ENCODE measurements at places on chromosomes 1 and 21. TPM values are rescaled to one million over a fixed set of nuclear protein-coding genes. Genes with fewer than 3 reads are reported as not detected.
A peak's percentile ranks its signal among the peaks of the same experiment; 100 is the strongest.

- no peak overlapping the region for H3K27ac ChIP-seq
- no peaks in the 10 kb centered on the region for H3K36me3 ChIP-seq
- H3K4me3 ChIP-seq: no peak overlapping the region
Measured at GRCh38 chr1:212601524-212601923, 7.0 kb upstream of the ATF3 start.

SLC22A15 gene
- total RNA-seq: 3.9 TPM

- H3K36me3 ChIP-seq: no peaks in the 10 kb centered on the region
- DNase-seq: peak; percentile 70
- H3K4me3 ChIP-seq: no peak overlapping the region
- H3K27me3 ChIP-seq: no peaks in the 10 kb centered on the region
- no peaks in the 10 kb centered on the region for H3K4me1 ChIP-seq
- H3K27ac ChIP-seq: peak overlapping the region; percentile 78
Measured at GRCh38 chr21:39004634-39005501, 178.4 kb downstream of the PSMG1 start.

DNA sequence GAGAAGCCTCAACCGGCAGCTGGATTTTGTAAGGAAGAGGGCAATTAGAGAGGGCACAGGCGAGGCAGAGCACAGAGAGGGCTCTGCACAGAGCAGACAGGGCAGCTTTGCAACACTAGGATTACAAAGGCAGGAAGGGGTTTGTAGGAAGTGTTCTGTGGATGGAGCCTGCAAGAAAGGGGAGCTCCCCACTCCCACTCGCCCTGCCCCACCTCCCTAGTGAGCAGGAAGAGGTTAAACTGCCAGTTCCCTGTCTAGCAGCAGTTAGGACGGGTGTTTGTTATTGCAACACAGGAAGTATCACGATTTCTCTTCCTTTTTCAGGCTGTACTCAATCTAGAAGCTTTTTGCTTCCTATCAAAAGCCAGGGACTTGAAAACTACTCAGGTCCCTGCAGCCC lies 63.3 kb upstream of the LRRC8D start:
- H3K4me1 ChIP-seq: peaks cover 43% of the 10 kb centered on the region
- no peak for DNase-seq
- no peaks in the 10 kb centered on the region for H3K36me3 ChIP-seq
- peak overlapping the region; percentile 2 for H3K27ac ChIP-seq
- H3K27me3 ChIP-seq: no peaks in the 10 kb centered on the region
- H3K4me3 ChIP-seq: no peak overlapping the region

LINGO4 gene
- 0.20 TPM for total RNA-seq

- H3K4me1 ChIP-seq: peaks cover 34% of the 10 kb centered on the region
- DNase-seq: no peak
- H3K4me3 ChIP-seq: peak overlapping the region; percentile 81
- peak overlapping the region; percentile 98 for H3K27ac ChIP-seq
Measured at GRCh38 chr1:154960446-154961136, 991 bp downstream of the PYGO2 start.

DNA sequence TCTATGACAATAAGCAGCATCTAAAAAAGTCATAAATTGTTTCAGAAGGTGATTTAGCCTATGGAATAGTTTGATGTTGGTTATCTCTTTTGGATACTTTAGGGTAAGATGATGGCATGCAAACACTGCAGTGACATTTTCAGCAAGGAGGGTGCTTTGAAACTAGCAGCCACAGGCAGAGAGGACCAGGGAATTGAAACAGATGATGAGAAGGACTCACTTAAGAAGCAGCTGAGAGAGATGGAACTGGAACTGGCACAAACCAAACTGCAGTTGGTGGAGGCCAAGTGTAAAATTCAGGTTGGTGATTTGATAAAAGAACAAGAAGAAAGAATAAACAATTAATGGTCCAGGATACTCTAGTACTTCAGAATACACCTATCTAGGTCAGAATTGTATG lies 11.2 kb upstream of the CACYBP start:
- H3K4me1 ChIP-seq: peaks cover 14% of the 10 kb centered on the region
- DNase-seq: no peak
- H3K36me3 ChIP-seq: peaks cover 6% of the 10 kb centered on the region

DNA sequence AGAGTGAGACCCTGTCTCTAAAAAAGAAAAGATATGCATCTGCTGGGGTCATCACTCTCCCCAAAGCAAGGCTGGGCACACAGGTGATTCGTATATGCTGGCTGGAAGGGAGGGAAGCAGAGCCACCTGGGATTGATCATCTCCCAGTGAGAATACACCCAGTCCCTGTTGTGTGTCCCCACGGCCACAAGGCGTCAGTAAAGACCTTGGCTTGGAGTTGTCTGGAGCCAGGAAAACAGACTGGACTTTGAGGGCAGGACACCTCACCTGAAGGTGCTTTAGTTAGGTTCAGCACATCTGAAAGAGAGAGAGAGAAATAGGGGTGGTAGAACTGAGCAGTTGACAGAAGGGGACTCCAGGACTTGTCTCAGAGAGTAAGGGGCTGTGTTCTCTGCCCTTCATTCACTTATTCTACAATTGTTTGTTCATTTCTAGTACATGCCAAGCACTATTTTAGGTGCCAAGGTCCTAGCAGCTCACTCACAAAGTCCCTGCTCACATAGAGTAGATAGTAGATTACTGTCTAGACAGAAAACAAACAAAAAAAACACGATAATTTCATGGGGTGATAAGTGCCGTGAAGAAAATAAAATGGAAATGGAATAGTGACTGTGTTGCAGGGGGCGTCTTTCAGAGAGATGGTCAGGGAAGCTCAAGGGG lies 13.5 kb downstream of the CITED4 start:
- no peak overlapping the region for H3K4me3 ChIP-seq
- peak; percentile 74 for DNase-seq
- H3K27ac ChIP-seq: no peak overlapping the region

DNA sequence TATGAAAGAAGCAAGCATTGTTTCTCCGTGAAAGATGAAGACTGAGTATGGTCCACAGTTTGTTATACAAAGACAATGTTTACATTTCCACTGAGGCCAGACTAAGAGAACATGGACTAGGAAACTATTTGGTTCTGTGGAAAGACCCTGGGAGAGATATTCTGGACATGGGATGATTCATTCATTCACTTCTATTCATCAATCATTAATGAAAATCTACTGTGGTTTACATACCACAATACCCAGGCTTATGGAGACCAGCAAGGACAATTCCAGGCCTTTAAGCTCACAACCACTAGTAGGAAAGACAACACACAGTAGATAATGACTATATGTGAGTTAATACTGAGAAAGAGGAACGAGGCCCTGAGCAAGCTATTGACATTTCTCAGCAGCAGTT lies 125.4 kb downstream of the TBX15 start:
- H3K4me3 ChIP-seq: no peak overlapping the region
- DNase-seq: no peak
- no peaks in the 10 kb centered on the region for H3K36me3 ChIP-seq
- no peaks in the 10 kb centered on the region for H3K4me1 ChIP-seq
- H3K27me3 ChIP-seq: no peaks in the 10 kb centered on the region

GRCh38 chr1:58570817-58571216 lies 6.2 kb downstream of the TACSTD2 start:
- DNase-seq: peak; percentile 55
- peaks cover under 1% of the 10 kb centered on the region for H3K4me1 ChIP-seq
- no peaks in the 10 kb centered on the region for H3K36me3 ChIP-seq

DNA sequence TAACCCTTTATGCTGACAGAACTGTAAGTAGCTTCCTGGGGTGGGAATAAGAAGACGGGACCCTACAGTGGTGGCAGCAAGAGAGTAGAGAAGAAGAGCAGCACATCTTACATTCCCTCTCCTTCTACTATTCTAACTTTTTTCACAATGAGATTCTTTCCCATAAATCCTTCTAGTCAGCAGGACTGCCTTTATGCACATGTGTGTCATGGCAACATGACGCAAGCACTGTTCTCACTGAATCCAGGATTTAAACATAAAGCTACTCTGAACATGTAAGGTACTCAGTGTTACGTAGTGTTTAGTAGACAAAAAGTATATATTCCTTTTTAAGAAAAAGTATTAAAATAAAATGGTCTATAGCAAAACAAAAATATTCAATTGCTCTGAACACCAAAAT lies 309.7 kb upstream of the LYPLAL1 start:
- H3K27ac ChIP-seq: no peak overlapping the region
- no peaks in the 10 kb centered on the region for H3K4me1 ChIP-seq
- H3K27me3 ChIP-seq: no peaks in the 10 kb centered on the region
- H3K4me3 ChIP-seq: no peak overlapping the region

- peaks cover 58% of the 10 kb centered on the region for H3K4me1 ChIP-seq
- no peaks in the 10 kb centered on the region for H3K36me3 ChIP-seq
- H3K4me3 ChIP-seq: peak overlapping the region; percentile 72
- no peaks in the 10 kb centered on the region for H3K27me3 ChIP-seq
- no peak for DNase-seq
- peak overlapping the region; percentile 97 for H3K27ac ChIP-seq
Measured at GRCh38 chr1:94540440-94541245, 916 bp downstream of the F3 start.

- no peak overlapping the region for H3K4me3 ChIP-seq
- no peaks in the 10 kb centered on the region for H3K27me3 ChIP-seq
- no peak overlapping the region for H3K27ac ChIP-seq
- H3K36me3 ChIP-seq: no peaks in the 10 kb centered on the region
- H3K4me1 ChIP-seq: no peaks in the 10 kb centered on the region
Measured at GRCh38 chr1:1987142-1987510, 16.5 kb downstream of the CFAP74 start.

DNA sequence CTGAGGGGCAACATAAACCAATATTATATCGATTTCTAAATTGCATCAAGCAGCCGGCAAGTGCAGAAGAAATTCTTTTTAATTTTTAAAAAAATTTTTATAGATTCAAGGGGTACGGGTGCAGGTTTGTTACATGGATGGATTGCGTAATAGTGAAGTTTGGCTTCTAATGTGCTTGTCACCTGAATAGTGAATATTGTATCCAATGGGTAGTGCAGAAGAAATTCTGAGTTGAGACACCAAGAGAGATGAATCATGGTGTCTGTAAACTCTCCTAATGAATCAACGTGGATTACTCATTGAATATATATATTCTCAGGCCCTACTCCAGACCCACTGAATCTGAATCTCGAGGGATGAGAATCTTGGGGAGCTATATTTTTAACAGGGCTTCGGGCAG lies 253.7 kb upstream of the FOXD3 start:
- H3K4me3 ChIP-seq: no peak overlapping the region
- no peaks in the 10 kb centered on the region for H3K4me1 ChIP-seq
- H3K27ac ChIP-seq: no peak overlapping the region

KRTAP21-1 gene
- total RNA-seq: not detected

SPATA21 gene
- total RNA-seq: not detected

GRCh38 chr1:67137307-67137753 lies 2.6 kb upstream of the C1orf141 start:
- H3K27me3 ChIP-seq: no peaks in the 10 kb centered on the region
- H3K27ac ChIP-seq: no peak overlapping the region
- H3K36me3 ChIP-seq: no peaks in the 10 kb centered on the region
- DNase-seq: no peak
- H3K4me3 ChIP-seq: no peak overlapping the region

- H3K4me3 ChIP-seq: peak overlapping the region; percentile 19
- no peaks in the 10 kb centered on the region for H3K27me3 ChIP-seq
- DNase-seq: no peak
- peaks cover 30% of the 10 kb centered on the region for H3K4me1 ChIP-seq
- no peaks in the 10 kb centered on the region for H3K36me3 ChIP-seq
Measured at GRCh38 chr1:30085811-30086770, 637.3 kb downstream of the MATN1 start.

DNA sequence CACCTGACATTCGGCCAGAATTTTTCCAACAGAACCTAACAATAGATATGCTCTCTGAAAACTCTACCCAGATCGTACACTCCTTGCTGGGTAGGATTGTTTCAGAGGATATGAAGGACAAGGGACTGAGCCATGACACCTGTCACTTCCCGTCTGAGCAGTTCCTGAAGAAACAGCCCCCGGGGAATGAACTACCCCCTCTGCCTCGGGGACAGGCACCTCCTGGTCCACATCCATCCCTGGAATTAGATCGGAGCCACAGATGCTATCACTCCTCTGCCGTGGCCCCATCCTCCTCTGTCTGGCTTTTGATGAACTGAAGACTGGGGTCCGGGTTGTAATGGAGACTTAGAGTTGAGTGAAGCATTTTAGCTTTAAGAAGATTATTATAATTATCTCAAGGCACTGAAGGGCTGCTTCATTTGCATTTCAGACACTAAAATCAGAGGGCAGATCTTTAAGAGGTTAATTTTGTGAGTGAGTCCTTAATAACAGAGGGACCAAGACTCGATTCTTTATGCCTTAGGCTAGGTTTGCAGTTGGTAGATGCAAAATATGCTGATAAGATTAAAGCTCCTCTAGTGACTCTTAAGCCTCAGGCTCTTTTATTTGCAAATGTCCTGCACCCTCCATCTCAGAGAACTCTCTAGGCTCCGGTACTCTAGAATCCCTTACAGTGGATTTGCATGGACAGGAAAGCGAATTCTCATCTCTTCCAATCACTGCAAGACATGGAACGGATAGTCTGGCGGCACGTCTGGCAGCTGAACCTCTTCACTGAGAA lies 333.8 kb downstream of the KIF26B start:
- no peaks in the 10 kb centered on the region for H3K27me3 ChIP-seq
- H3K36me3 ChIP-seq: no peaks in the 10 kb centered on the region
- DNase-seq: no peak
- no peak overlapping the region for H3K27ac ChIP-seq

PTGFR gene
- total RNA-seq: 1.6 TPM

SH2D1B gene
- total RNA-seq: 0.16 TPM
